ENCODE measurements at places on chromosomes 2 and 18.

DNA sequence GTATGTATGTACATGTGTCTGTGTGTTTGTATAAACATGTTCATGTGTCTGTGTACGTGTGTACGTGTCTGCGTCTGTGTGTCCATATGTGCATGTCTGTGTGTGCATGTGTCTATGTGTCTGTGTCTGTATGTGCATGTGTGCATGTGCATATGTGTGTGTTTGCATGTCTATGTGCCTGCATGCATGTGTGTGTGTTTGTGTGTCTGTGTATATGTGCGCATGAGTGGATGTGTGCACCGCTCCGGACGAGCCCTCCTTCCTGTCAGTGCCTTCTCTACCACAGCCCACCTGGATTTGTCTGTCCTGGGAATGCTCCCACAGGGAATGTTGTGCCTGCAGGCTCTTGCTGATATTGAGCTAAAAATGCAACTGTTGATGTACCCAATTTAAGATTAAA, 113.3 kb upstream of the EPC2 start:
- no peak overlapping the region for H3K27ac ChIP-seq
- no peak overlapping the region for H3K4me3 ChIP-seq
- no peaks in the 10 kb centered on the region for H3K36me3 ChIP-seq
- DNase-seq: no peak

DNA sequence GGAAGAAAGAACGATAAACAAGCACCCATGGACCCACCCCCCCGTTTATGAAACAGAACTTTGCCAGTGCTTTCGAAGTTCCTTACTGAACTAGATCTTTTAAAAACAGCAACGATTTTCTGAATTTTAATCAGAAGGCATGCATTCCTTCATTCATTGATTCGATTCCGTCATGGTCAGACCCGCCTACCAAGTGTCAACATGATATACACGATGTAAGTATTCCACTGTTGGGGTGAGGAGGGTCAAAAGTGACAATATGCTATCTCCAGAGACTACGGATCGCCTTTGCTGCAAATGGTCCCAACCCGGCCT, 316 bp upstream of the FMNL2 start:
- peaks cover 50% of the 10 kb centered on the region for H3K27me3 ChIP-seq
- no peaks in the 10 kb centered on the region for H3K36me3 ChIP-seq
- DNase-seq: no peak
- peaks cover 10% of the 10 kb centered on the region for H3K4me1 ChIP-seq
- H3K4me3 ChIP-seq: peak overlapping the region; percentile 73

DNA sequence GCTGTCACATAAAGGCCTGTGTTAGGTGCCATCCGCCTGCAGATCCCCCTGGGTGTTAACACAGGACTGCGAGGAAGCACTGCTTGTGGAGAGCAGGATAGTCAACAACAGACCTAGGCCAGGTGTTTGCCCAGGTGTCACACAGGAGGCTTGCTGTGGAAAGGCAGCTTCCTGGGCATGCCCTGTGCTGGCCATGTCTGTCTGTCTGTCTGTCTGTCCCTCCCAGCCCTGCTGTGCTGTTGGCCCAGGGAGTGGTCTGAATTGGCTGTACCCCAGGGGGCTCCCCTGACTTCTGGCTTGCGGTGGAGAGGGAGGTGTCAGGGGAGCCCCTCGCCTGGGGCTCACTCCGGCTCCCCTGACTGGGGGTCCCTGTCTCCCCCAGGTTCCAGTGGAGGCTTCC, 53.2 kb downstream of the SH3BP4 start:
- no peak for DNase-seq
- peaks cover 5% of the 10 kb centered on the region for H3K27me3 ChIP-seq
- H3K4me1 ChIP-seq: no peaks in the 10 kb centered on the region
- no peak overlapping the region for H3K4me3 ChIP-seq

GRCh38 chr18:9914334-9914583, 443 bp downstream of the VAPA start:
- H3K4me3 ChIP-seq: peak overlapping the region; percentile 84
- H3K4me1 ChIP-seq: peaks cover 31% of the 10 kb centered on the region
- peaks cover 3% of the 10 kb centered on the region for H3K36me3 ChIP-seq
- H3K27ac ChIP-seq: peak overlapping the region; percentile 94

DNA sequence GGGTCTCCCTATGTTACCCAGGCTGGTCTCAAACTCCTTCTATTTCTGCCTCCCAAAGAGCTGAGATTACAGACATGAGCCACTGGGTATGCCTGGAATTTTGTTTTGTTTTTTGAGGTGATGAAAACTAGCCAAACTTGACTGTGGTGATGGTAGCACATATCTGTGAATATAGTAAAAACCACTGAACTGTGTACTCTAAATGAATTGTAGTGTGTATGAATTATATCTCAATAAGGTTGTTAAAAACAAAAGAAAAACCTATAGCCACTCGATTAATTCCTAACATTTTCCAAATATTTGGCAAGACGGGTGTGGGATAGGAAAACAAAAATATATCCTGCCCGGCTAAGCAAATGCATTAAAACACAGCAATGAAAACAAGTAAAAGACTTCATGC, 1302.3 kb upstream of the CHAC2 start:
- H3K27ac ChIP-seq: no peak overlapping the region
- DNase-seq: no peak
- H3K4me1 ChIP-seq: no peaks in the 10 kb centered on the region
- H3K4me3 ChIP-seq: no peak overlapping the region

GRCh38 chr2:8984855-8985254, 18.6 kb downstream of the MBOAT2 start:
- DNase-seq: no peak
- no peaks in the 10 kb centered on the region for H3K4me1 ChIP-seq
- H3K27me3 ChIP-seq: peaks cover 4% of the 10 kb centered on the region
- no peak overlapping the region for H3K27ac ChIP-seq

DNA sequence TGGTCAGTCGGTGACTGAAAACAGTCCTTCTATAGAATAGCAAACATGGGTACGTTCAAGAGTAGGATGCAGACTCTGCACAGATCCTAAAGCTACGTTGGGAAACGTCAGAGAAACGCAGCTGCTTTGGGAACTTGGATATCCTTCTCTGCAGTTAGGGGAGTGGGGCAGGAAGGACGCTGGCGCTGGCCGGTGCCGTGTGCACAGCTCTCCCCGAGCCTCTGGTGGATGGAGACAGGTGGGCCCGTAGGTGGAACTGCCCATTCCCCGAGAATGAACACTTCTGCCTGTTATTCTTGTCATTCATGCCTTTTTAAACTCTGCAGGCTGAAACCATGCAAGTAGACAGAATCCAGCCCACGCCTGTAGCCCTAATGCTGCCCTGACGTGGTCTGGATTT, 91.7 kb upstream of the MBOAT2 start:
- H3K27me3 ChIP-seq: peaks cover 39% of the 10 kb centered on the region
- no peak overlapping the region for H3K27ac ChIP-seq
- H3K36me3 ChIP-seq: no peaks in the 10 kb centered on the region
- DNase-seq: no peak
- no peak overlapping the region for H3K4me3 ChIP-seq

DNA sequence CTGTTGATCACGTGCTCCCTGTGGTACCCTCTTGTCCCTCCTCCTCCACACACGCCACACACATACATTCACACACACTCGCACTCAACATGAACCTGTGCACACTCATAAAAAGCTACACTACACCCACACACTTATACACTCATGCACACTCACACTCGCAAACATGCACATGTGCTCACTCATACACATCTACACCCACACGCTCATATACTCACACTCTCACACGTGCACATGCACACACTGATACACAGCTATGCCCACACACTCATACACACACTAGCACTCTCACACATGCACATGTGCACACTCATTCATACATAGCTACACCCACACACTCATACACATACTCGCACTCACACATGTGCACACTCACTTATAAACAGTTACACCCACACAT, 113.6 kb downstream of the LRATD1 start:
- no peaks in the 10 kb centered on the region for H3K27me3 ChIP-seq
- no peak overlapping the region for H3K27ac ChIP-seq
- no peaks in the 10 kb centered on the region for H3K4me1 ChIP-seq
- no peaks in the 10 kb centered on the region for H3K36me3 ChIP-seq
- no peak for DNase-seq

Measured in activated naive CD4-positive, alpha-beta T cell treated with anti-CD3 and anti-CD28 coated beads, Interleukin-2, amount 10 ng/mL, durations not matched to agents 7 days and 5 days (primary cell).